ENCODE measurements at places on chromosomes 6 and 20.

GRCh38 chr20:63519668-63520503, 679 bp upstream of the PPDPF start:
- DNase-seq = peak; percentile 16

DNA sequence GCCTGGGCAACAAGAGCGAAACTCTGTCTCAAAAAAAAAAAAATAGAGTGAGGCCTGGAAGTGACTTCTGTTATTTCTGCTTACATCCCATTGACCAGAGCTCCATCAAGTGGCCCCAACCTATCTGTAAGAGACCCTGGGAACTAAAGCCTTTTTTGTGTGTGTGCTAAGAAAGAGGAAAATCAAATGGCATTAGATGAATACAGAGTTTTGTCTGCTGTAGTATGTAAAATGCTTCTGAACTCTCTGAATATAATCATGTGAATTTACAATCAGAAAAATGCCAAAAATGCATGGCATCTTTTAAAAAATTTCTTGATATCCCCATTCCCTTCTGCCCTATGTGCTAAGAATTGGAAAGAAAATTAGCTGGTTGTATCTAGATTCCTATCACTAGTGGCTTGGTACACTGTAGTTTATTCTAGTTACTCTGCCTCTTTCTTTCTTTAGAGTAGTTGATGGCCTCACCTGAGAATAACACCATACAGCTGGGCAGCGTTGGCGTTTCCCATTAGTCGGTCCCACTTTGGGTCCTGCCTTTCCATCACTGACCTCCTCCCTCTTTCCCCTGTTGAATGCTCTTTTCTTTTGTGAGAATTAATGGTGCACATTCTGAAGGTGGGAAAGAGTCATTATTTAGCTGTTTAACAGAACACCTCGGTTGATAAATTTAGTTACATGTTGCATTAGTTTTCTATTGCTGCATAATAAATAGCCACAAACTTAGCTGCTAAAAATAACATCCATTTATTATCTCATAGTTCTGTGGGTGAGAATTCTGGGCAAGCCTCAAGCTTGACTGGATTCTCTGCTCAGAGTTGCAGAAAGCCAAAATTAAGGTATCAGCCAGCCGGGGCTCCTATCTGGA, 38.2 kb downstream of the SAMD5 start:
- DNase-seq = no peak

- DNase-seq = no peak
Observed at GRCh38 chr6:43089467-43089866, 13.4 kb downstream of the PTK7 start.

DNA sequence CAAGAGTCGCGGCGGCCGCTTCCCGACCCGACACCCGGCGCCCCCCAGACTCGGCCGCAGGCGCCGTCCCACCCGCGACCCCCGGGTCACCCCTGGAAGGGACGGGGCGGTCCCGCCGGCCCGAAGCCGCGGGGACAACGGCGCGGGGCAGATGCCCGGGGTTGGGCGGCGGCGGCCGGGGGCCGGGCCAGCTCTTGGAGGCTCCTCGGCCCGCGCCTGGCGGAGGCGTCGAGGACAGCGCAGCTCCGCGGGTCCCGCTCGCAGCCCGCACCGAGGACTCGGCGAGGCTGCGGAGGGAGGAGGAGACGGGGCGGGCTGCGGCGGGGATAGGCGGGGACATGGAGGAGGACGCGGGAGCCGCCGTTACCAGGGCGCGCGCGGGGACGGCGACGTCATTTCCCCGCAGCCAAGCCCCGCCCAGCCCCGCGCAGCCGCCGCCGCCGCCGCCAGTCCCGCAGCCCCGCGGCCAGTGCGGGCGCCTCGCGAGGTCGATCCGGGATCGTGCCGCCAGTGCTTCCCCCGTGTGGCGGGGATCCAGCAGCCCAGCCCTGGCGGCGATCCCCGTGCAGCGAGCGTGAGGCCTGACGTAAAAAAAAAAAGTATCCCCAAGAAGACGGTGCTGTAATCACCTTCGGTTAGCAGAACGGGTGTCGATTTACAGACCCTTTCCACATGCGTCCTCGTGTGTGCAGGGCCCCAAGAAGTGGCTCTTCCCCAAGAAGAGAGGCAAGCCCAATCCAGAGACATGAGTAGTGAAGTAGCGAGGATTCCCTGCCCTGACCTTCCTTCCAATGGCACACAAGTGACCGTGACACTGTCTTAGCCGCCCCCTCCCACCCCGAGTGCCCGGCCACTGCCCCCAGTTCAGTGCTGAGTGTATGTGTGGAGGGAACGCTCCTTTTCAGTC, at the start of gene FAM184A:
Gene FAM184A (minus strand): TSS at position 289 of the 907 bp plus-strand sequence. CDS start 365 bp downstream, outside the sequence.
- DNase-seq = peak; percentile 25

- no peak for DNase-seq
Observed at GRCh38 chr6:109197061-109197460, 101.8 kb downstream of the CEP57L1 start.

DNA sequence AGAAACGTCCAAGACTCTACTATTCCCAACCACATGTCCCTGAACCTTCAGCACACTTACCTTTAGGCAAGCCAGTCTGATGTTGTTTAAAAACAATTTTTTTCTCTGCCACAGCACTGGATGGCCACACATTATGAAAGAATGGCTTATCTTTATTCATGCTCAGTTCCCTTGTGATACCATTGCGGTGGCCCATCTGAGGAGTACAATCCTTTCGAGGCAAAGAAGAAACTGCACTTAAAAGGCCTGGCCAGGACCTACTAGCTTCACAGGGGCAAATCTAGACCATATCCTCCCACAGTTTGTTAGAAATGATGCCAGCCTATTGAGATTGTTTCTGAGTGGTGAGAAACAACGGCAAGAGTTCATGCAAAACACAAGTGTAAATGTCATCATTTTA, 88.4 kb upstream of the PLEKHG1 start:
- DNase-seq = no peak

- DNase-seq = no peak
Observed at GRCh38 chr20:4040283-4041179, 25.2 kb upstream of the RNF24 start.
